Neural crest cell (in vitro differentiated cells): ENCODE measurements at places on chromosomes 7 and 10. TPM values are rescaled to one million over a fixed set of nuclear protein-coding genes. Genes with fewer than 3 reads are reported as not detected.

SEPHS1 gene
- total RNA-seq, result 158 and 163 TPM in 2 replicates

UCMA gene
- not detected in 2 replicates for total RNA-seq

LFNG gene
- 39.0 and 44.9 TPM in 2 replicates for total RNA-seq

HKDC1 gene
- not detected in 2 replicates for total RNA-seq

DYNC1I1 gene
- total RNA-seq, result 0.71 and 0.79 TPM in 2 replicates

SPACDR gene
- total RNA-seq, result 1.0 and 1.4 TPM in 2 replicates

PNLIPRP3 gene
- total RNA-seq, result not detected in 2 replicates

CALCR gene
- 0.07 TPM in 1 of 2 replicates, not detected in the other for total RNA-seq

EMX2 gene
- 1.0 and 1.1 TPM in 2 replicates for total RNA-seq

CACNB2 gene
- 2.1 and 2.2 TPM in 2 replicates for total RNA-seq

TMEM236 gene
- 0.05 TPM in 1 of 2 replicates, not detected in the other for total RNA-seq

RADIL gene
- total RNA-seq, result 12.2 and 13.8 TPM in 2 replicates

IRF5 gene
- not detected in 2 replicates for total RNA-seq

HOXA13 gene
- not detected in 2 replicates for total RNA-seq

BRAF gene
- total RNA-seq, result 27.7 and 35.6 TPM in 2 replicates

SPRN gene
- 0.37 and 0.48 TPM in 2 replicates for total RNA-seq

PRSS1 gene
- not detected in 2 replicates for total RNA-seq

PRKCQ gene
- 3.2 and 3.3 TPM in 2 replicates for total RNA-seq

C10orf62 gene
- not detected in 2 replicates for total RNA-seq

ADCYAP1R1 gene
- 8.8 and 9.0 TPM in 2 replicates for total RNA-seq

GNGT1 gene
- total RNA-seq, result 0.65 and 1.0 TPM in 2 replicates

GNAT3 gene
- total RNA-seq, result not detected in 2 replicates

ZNF117 gene
- 26.0 and 27.7 TPM in 2 replicates for total RNA-seq

SND1 gene
- total RNA-seq, result 184 and 188 TPM in 2 replicates

POM121 gene
- total RNA-seq, result 68.8 and 74.3 TPM in 2 replicates

WDR91 gene
- 14.5 and 15.2 TPM in 2 replicates for total RNA-seq

ANKRD2 gene
- not detected in 2 replicates for total RNA-seq

IL2RA gene
- not detected in 2 replicates for total RNA-seq

ADIRF gene
- total RNA-seq, result not detected in 2 replicates

PDZD8 gene
- 30.6 and 31.8 TPM in 2 replicates for total RNA-seq

CALHM3 gene
- not detected in 2 replicates for total RNA-seq

CLDN3 gene
- total RNA-seq, result 0.19 TPM in 1 of 2 replicates, not detected in the other

BCL7B gene
- total RNA-seq, result 49.9 and 51.6 TPM in 2 replicates

LANCL2 gene
- 23.0 and 23.4 TPM in 2 replicates for total RNA-seq

NSMCE4A gene
- 85.0 and 87.5 TPM in 2 replicates for total RNA-seq

TMEM213 gene
- not detected in 2 replicates for total RNA-seq

CYP2C19 gene
- not detected in 2 replicates for total RNA-seq

HPSE2 gene
- total RNA-seq, result not detected in 2 replicates

NRG3 gene
- total RNA-seq, result 3.1 and 3.4 TPM in 2 replicates

CDNF gene
- total RNA-seq, result 1.1 and 1.5 TPM in 2 replicates

GPER1 gene
- 0.91 and 1.1 TPM in 2 replicates for total RNA-seq

PLCE1 gene
- total RNA-seq, result 5.7 and 6.1 TPM in 2 replicates

MYH16 gene
- not detected in 2 replicates for total RNA-seq

ASB15 gene
- total RNA-seq, result not detected in 2 replicates

XRCC2 gene
- total RNA-seq, result 28.2 and 30.7 TPM in 2 replicates

ZNF853 gene
- 9.2 and 9.7 TPM in 2 replicates for total RNA-seq

CNTNAP2 gene
- total RNA-seq, result 9.3 and 12.9 TPM in 2 replicates

ZNF365 gene
- 1.0 and 1.1 TPM in 2 replicates for total RNA-seq

SKIDA1 gene
- total RNA-seq, result 52.1 and 53.0 TPM in 2 replicates

TSPAN12 gene
- 15.7 and 18.2 TPM in 2 replicates for total RNA-seq
